ENCODE measurements at places on chromosomes 11 and 22. TPM values are rescaled to one million over a fixed set of nuclear protein-coding genes. Genes with fewer than 3 reads are reported as not detected.
A peak's percentile ranks its signal among the peaks of the same experiment; 100 is the strongest.

DNA sequence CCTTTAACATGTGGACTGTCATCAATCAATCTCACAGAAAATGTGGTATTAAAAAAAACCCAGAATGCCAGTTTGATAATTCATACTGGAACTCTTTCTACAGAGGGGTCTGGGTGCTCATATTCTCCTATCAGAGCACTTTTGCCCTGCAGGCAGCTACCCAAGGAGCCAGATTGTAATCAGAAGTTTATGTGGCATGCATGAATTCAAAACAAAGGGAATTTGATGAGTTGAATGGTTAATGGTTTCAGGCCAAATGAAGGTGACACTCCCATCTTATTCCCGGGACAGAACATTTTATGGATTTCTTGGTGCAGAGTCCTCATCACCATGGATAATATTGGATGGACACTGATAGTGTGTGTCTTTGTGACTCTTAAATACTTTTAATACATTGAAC is 38.4 kb upstream of the CLPB start:
- H3K36me3 ChIP-seq, result no peaks in the 10 kb centered on the region
- no peak overlapping the region for H3K27ac ChIP-seq
- no peak overlapping the region for H3K4me3 ChIP-seq
- H3K27me3 ChIP-seq, result no peaks in the 10 kb centered on the region
- DNase-seq, result no peak
- H3K4me1 ChIP-seq, result no peaks in the 10 kb centered on the region

DNA sequence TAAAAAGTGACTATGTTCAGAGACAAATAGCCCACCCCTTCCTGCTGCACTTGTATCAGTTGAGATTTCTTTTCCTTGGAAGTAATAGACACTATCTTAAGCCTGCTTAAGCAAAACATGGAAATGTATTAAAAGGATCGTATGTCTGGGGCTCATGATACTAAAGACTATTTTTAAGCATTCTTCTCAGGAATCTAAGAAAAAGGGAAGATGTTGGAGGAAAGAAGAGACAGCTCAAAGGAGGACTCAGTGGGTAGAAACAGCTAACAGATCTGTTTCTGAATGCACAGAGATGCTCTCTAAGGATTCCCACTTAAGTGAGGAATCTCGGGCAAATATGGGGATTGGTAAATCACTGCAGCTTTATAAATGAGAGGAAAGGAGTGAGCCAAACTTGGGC is 62.5 kb downstream of the FAM76B start:
- no peak overlapping the region for H3K27ac ChIP-seq
- no peaks in the 10 kb centered on the region for H3K4me1 ChIP-seq
- DNase-seq, result no peak
- no peak overlapping the region for H3K4me3 ChIP-seq

DNA sequence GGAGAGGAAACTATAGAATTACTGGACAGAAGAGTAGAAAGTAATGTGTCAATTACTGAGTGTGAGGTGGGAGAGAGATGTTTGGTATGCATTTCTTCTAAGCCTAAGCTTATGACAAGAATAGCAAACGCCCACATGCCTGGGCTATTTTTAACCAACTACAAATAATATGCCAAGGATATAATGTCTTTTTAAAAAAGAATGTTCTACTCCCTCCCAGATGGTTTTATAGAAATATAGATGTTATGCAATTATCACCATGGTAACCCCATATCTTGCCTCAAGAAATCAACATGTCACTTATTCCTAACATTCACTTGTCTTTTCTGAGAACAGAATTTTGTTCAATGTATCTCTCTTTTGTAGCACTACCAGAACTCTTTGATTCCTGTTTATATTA is 996.7 kb upstream of the CHORDC1 start:
- no peak for DNase-seq
- no peaks in the 10 kb centered on the region for H3K27me3 ChIP-seq
- H3K27ac ChIP-seq, result no peak overlapping the region
- no peak overlapping the region for H3K4me3 ChIP-seq

GRCh38 chr22:49328118-49328475 is 499.6 kb downstream of the BRD1 start:
- H3K4me1 ChIP-seq, result no peaks in the 10 kb centered on the region
- H3K27me3 ChIP-seq, result no peaks in the 10 kb centered on the region
- H3K4me3 ChIP-seq, result no peak overlapping the region
- no peaks in the 10 kb centered on the region for H3K36me3 ChIP-seq

DNA sequence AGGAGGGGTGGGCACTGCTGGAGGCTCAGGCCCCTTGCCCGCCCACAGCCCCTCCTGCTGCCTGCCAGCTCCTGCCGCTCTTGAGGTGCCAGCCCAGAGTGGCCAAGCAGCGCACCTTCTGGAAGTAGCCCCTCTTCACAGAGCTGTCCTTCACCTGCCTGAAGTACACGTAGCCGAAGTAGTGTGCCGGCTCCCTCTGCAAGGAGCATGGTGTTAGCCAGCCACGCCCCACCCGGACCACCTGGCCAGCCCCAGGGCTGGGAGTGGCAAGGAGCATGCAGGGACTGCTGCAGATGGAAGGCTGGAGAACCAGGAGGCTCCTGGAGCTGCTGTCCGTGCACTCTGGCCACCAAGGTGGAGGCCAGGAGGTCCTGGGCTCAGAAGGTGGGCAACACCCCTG is 9.6 kb downstream of the DENND6B start:
- no peak for DNase-seq
- no peak overlapping the region for H3K27ac ChIP-seq
- no peaks in the 10 kb centered on the region for H3K4me1 ChIP-seq
- no peaks in the 10 kb centered on the region for H3K27me3 ChIP-seq
- no peaks in the 10 kb centered on the region for H3K36me3 ChIP-seq
- no peak overlapping the region for H3K4me3 ChIP-seq

- H3K36me3 ChIP-seq, result no peaks in the 10 kb centered on the region
- H3K27me3 ChIP-seq, result no peaks in the 10 kb centered on the region
- no peak for DNase-seq
- H3K4me1 ChIP-seq, result no peaks in the 10 kb centered on the region
- H3K4me3 ChIP-seq, result no peak overlapping the region
Measured at GRCh38 chr11:30281476-30282288, 41.2 kb upstream of the ARL14EP start.

GRCh38 chr11:20415432-20415831 is 27.9 kb downstream of the PRMT3 start:
- H3K4me1 ChIP-seq, result no peaks in the 10 kb centered on the region
- peaks cover 16% of the 10 kb centered on the region for H3K36me3 ChIP-seq
- H3K27ac ChIP-seq, result no peak overlapping the region
- H3K27me3 ChIP-seq, result no peaks in the 10 kb centered on the region

- no peak overlapping the region for H3K27ac ChIP-seq
- H3K36me3 ChIP-seq, result no peaks in the 10 kb centered on the region
- no peaks in the 10 kb centered on the region for H3K27me3 ChIP-seq
- DNase-seq, result peak; percentile 67
Measured at GRCh38 chr11:12724301-12725054, 50.3 kb downstream of the TEAD1 start.

DNA sequence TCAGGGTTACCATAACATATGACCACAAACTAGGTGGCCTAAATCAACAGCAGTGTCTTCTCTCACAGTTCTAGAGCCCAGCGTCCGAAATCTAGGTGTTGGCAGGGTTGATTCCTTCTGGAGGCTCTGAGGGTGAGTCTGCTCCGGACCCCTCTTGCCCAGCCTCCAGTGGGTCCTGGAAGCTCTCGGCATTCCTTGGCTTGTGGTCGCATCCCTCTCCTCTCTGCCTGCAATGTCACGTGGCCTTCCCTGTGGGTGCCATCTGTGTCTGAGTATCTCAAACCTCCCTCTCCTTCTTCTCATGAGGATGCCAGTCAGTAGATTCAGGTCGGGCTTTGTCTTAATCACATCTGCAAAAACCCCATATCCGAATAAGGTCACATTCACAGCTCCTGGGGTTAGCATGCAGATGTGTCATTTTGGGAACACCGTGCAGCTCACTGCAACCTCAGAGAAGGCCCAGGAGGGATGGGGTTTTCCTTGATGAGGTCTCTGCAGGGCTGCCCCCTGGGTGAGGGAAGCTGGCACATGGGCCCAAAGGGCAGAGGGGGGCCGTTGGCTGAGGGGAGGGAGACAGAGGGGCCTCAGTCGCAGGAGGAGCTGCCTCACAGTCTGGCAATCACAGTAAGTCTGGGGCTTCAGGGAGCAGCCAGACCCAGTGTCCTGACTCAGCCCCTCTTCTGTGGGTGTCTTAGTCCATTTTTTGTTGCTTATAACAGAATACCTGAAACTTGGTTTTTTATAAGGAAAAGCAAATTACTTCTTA is 41.2 kb downstream of the PARVG start:
- H3K27ac ChIP-seq, result no peak overlapping the region
- H3K4me1 ChIP-seq, result no peaks in the 10 kb centered on the region

GRCh38 chr22:28034760-28035401 is 115.8 kb upstream of the PITPNB start:
- H3K36me3 ChIP-seq, result no peaks in the 10 kb centered on the region
- no peak overlapping the region for H3K4me3 ChIP-seq
- H3K4me1 ChIP-seq, result peaks cover 15% of the 10 kb centered on the region
- DNase-seq, result no peak
- peak overlapping the region; percentile 10 for H3K27ac ChIP-seq
- H3K27me3 ChIP-seq, result no peaks in the 10 kb centered on the region

GRCh38 chr22:29517215-29517908 is 36.2 kb downstream of the THOC5 start:
- no peak for DNase-seq
- no peak overlapping the region for H3K27ac ChIP-seq
- H3K4me1 ChIP-seq, result no peaks in the 10 kb centered on the region
- peaks cover 93% of the 10 kb centered on the region for H3K36me3 ChIP-seq
- no peak overlapping the region for H3K4me3 ChIP-seq

- no peak for DNase-seq
- no peaks in the 10 kb centered on the region for H3K27me3 ChIP-seq
- no peak overlapping the region for H3K27ac ChIP-seq
- H3K36me3 ChIP-seq, result no peaks in the 10 kb centered on the region
- H3K4me1 ChIP-seq, result no peaks in the 10 kb centered on the region
Measured at GRCh38 chr11:20193307-20193706, 33.0 kb upstream of the DBX1 start.

DNA sequence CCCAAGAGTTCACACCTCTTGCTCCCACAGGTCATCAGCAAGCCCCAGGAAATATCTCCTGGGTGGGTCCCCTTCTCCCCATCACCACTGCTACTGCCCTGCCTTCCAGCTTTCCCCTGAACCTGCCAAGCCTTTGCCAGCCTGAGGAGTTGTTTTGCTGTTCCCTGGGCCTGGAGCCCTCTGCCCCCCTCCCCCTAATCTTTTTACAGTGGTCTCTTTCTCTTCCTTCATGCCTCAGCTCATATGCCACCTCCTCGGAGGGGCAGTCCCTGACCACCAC is 18.9 kb downstream of the MYO7A start:
- H3K27me3 ChIP-seq, result no peaks in the 10 kb centered on the region
- H3K4me1 ChIP-seq, result no peaks in the 10 kb centered on the region
- no peak for DNase-seq
- no peak overlapping the region for H3K27ac ChIP-seq
- no peaks in the 10 kb centered on the region for H3K36me3 ChIP-seq

DNA sequence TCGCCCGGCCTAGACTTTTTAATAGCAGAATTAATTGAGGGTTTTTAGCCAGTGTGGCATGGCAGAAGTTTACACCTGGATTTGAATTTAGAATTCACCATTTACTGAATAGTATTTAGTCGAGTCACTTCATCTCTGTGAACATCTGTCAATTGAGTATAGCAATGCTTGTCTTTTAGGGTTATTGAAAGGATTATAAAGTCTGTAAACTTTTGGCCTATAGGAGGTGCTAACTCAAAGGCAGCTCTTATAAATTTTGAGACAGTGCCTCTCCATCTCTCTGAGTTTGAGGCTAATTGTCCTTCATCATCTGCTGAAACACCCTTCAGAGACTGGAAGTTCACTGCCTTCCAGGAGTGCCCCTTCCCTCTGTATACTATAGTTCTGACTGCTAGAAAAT is 205.0 kb downstream of the NELL1 start:
- no peaks in the 10 kb centered on the region for H3K27me3 ChIP-seq
- H3K4me3 ChIP-seq, result no peak overlapping the region
- H3K4me1 ChIP-seq, result no peaks in the 10 kb centered on the region
- no peaks in the 10 kb centered on the region for H3K36me3 ChIP-seq

DNA sequence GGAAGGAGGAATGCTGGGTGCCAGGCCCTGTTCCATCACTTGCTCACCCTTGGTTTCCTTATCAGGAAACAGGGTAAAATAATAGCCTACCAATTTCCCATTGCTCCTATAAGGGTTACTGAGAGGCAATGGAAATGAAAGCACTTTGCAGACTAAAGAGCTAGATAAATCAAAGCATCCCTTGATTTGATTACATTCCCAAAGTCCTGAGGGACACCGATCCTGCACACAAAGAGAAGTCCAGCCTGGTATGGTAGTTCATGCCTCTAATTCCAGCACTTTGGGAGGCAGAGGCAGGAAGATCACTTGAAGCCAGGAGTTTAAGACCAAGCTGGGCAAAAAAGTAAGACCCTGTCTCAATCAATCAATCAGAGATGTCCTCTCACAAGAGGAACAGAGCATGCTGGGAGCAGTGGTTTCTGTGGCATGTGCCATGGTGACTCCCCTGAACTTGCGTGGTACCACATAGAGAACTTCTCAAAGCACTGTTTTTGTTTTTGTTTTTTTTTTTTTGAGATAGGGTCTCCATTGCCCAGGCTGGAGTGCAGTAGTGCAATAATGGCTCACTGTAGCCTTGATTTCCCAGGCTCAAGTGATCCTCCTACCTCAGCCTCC is 10.7 kb downstream of the TBC1D10A start:
- H3K27me3 ChIP-seq, result no peaks in the 10 kb centered on the region
- H3K4me1 ChIP-seq, result peaks cover 15% of the 10 kb centered on the region
- no peak overlapping the region for H3K4me3 ChIP-seq
- peak overlapping the region; percentile 6 for H3K27ac ChIP-seq
- H3K36me3 ChIP-seq, result peaks cover 20% of the 10 kb centered on the region
- no peak for DNase-seq

GRCh38 chr11:68002575-68002937 is 1.3 kb downstream of the UNC93B1 start:
- H3K27me3 ChIP-seq, result no peaks in the 10 kb centered on the region
- no peak overlapping the region for H3K27ac ChIP-seq
- peak overlapping the region; percentile 88 for H3K4me3 ChIP-seq

GRCh38 chr11:12120031-12121008 is 9.9 kb downstream of the MICAL2 start:
- peaks cover 9% of the 10 kb centered on the region for H3K36me3 ChIP-seq
- DNase-seq, result no peak
- H3K4me1 ChIP-seq, result peaks cover 22% of the 10 kb centered on the region

- DNase-seq, result no peak
- H3K27ac ChIP-seq, result no peak overlapping the region
- H3K4me3 ChIP-seq, result no peak overlapping the region
- H3K27me3 ChIP-seq, result no peaks in the 10 kb centered on the region
- H3K4me1 ChIP-seq, result no peaks in the 10 kb centered on the region
- H3K36me3 ChIP-seq, result no peaks in the 10 kb centered on the region
Measured at GRCh38 chr22:36912694-36913426, 568 bp upstream of the CSF2RB start.

- DNase-seq, result no peak
- no peak overlapping the region for H3K4me3 ChIP-seq
- no peaks in the 10 kb centered on the region for H3K4me1 ChIP-seq
- H3K36me3 ChIP-seq, result no peaks in the 10 kb centered on the region
Measured at GRCh38 chr11:92284558-92284957, 59.9 kb downstream of the FAT3 start.

- no peak for DNase-seq
- no peaks in the 10 kb centered on the region for H3K4me1 ChIP-seq
- no peaks in the 10 kb centered on the region for H3K36me3 ChIP-seq
- no peak overlapping the region for H3K27ac ChIP-seq
- H3K27me3 ChIP-seq, result no peaks in the 10 kb centered on the region
Measured at GRCh38 chr11:77602381-77603088, 12.8 kb downstream of the AQP11 start.

Gene NLRP14
- total RNA-seq, result not detected

Gene CLDN5
- 482 TPM for total RNA-seq

Gene ACRV1
- not detected for total RNA-seq

Gene PAK1
- total RNA-seq, result 39.8 TPM

Gene POTEH
- not detected for total RNA-seq

Gene TMEM218
- total RNA-seq, result 0.64 TPM

Gene C22orf42
- total RNA-seq, result not detected

Gene NLRX1
- 35.9 TPM for total RNA-seq

Gene NXPE2
- total RNA-seq, result not detected

Gene SULT4A1
- total RNA-seq, result not detected

Gene PANX3
- not detected for total RNA-seq
